IMR-90 (cell line): ENCODE measurements at places on chromosomes 3 and 15. TPM values are rescaled to one million over a fixed set of nuclear protein-coding genes. Genes with fewer than 3 reads are reported as not detected.

Gene ITIH3
- 0.72 and 1.1 TPM in 2 replicates for total RNA-seq

Gene CIAO2A
- 36.7 and 69.4 TPM in 2 replicates for total RNA-seq

Gene RLBP1
- not detected in 2 replicates for total RNA-seq

Gene TRH
- not detected in 2 replicates for total RNA-seq

Gene NDN
- total RNA-seq = 40.1 and 50.3 TPM in 2 replicates

Gene PLAAT1
- 0.54 and 0.56 TPM in 2 replicates for total RNA-seq

Gene NANOGP8
- not detected in 2 replicates for total RNA-seq

Gene CEMIP
- total RNA-seq = 51.9 and 63.8 TPM in 2 replicates

Gene EXD1
- not detected in 2 replicates for total RNA-seq

Gene GOLGA6D
- not detected in 2 replicates for total RNA-seq

Gene CPOX
- total RNA-seq = 14.5 and 20.3 TPM in 2 replicates

Gene MAGEL2
- under 0.01 and 0.18 TPM in 2 replicates for total RNA-seq

Gene AQP9
- total RNA-seq = not detected in 2 replicates

Gene ZNF385D
- 0.18 and 0.28 TPM in 2 replicates for total RNA-seq
